ENCODE measurements at places on chromosomes 2 and 18. TPM values are rescaled to one million over a fixed set of nuclear protein-coding genes. Genes with fewer than 3 reads are reported as not detected.
A peak's percentile ranks its signal among the peaks of the same experiment; 100 is the strongest.

Gene AMER3
- not detected for total RNA-seq

Gene DSG4
- not detected for total RNA-seq

Gene SAG
- total RNA-seq = not detected

Gene RAB6C
- not detected for total RNA-seq

Gene MEP1B
- not detected for total RNA-seq

Gene REL
- 4.3 TPM for total RNA-seq

Gene TMEM247
- total RNA-seq = not detected

Gene ANKRD30B
- not detected for total RNA-seq

DNA sequence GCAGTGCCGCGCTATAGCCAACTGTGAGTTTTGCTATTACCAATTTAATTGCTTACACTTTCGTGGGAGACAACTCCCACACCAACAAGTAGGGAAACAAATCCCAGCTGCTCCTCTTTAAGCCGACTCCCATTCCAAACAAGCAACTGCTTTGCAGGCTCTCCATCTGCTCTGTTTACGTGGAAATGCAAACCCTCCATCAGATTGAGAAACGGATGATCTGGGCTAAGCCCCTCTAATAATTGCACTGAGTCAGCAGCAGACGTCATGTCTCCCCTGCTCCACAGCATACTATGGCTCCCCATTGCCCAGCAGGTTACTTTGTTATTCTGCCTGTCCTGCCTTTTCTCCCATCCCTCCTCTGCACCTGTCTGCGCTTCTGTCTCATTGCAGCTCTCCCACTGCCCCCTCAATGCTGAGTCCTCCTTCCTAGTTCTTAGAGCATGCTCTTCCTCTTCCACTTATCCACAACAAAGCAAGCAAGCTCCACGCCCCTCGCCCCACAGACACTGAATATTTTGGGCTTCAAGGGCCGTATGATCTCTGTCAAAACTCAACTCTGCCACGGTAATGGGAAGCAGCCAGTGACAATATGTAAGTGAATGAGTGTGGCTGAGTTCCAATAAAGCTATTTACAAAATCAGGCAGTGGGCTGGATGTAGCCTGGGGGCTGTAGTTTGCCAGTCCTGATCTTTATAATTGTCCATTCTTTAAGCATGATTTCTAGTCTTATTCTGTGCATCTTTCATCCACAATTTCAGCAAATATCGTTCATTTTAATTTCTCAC, 39.5 kb upstream of the ARL4C start:
- H3K4me1 ChIP-seq = no peaks in the 10 kb centered on the region
- no peak for DNase-seq
- H3K4me3 ChIP-seq = no peak overlapping the region
- no peaks in the 10 kb centered on the region for H3K36me3 ChIP-seq
- H3K27ac ChIP-seq = no peak overlapping the region

- H3K27ac ChIP-seq = peak overlapping the region; percentile 100
- no peaks in the 10 kb centered on the region for H3K27me3 ChIP-seq
- no peak overlapping the region for H3K4me3 ChIP-seq
- H3K4me1 ChIP-seq = peaks cover 17% of the 10 kb centered on the region
- DNase-seq = peak; percentile 100
These were observed 129.8 kb upstream of the TANK start for GRCh38 chr2:161030260-161031063.

DNA sequence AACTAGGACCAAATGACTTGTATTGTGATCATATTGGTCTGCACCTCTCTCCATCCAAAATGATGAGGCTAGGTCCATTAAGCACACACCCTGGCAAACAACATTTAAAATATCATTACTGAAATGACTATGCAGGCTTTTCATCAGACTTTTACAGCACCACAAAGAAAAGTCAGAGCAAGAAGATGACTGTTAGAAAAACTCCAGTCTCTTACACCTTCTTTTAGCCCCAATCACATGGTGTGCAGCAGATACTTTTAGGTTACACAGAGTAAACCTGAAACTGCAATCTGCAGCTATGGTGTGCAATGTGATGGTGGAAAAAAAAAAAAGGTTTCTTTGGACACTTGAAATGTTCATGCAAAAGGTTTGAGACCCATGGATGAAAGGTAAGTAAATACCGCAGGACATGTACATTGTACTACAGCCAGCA, 5.4 kb upstream of the POLI start:
- no peak overlapping the region for H3K4me3 ChIP-seq
- H3K27me3 ChIP-seq = no peaks in the 10 kb centered on the region
- no peak for DNase-seq
- no peak overlapping the region for H3K27ac ChIP-seq
- H3K36me3 ChIP-seq = no peaks in the 10 kb centered on the region

GRCh38 chr18:44741085-44741484, 60.4 kb downstream of the SETBP1 start:
- H3K4me3 ChIP-seq = no peak overlapping the region
- no peak for DNase-seq
- H3K27ac ChIP-seq = no peak overlapping the region
- H3K4me1 ChIP-seq = no peaks in the 10 kb centered on the region
- peaks cover 4% of the 10 kb centered on the region for H3K27me3 ChIP-seq

GRCh38 chr2:156309167-156309566, 23.4 kb downstream of the NR4A2 start:
- H3K4me1 ChIP-seq = no peaks in the 10 kb centered on the region
- no peak for DNase-seq
- H3K27ac ChIP-seq = no peak overlapping the region
- no peaks in the 10 kb centered on the region for H3K36me3 ChIP-seq
- H3K27me3 ChIP-seq = no peaks in the 10 kb centered on the region

DNA sequence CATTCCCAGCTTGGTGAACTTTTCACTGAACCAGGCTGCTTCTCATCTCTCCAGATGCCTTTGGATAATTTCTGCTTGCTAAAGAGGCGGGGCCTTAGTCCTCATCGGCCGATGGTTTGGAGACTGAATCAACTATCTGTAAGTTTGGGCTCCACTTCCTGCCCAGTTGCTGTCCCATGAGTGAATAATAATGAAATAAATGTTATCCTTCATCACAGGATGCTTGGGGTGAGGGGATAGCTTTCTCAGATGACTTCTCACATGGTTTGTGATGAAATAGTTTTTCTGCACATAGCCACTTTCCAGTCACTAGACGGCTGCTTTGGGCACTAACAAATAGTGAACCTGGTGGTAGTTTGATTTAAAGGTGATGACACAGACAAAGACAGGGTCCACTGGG, 376.6 kb upstream of the TRIB2 start:
- no peak overlapping the region for H3K4me3 ChIP-seq
- no peaks in the 10 kb centered on the region for H3K27me3 ChIP-seq
- H3K4me1 ChIP-seq = peaks cover 3% of the 10 kb centered on the region

- DNase-seq = peak; percentile 96
- no peaks in the 10 kb centered on the region for H3K36me3 ChIP-seq
- no peaks in the 10 kb centered on the region for H3K27me3 ChIP-seq
- no peak overlapping the region for H3K27ac ChIP-seq
- H3K4me3 ChIP-seq = no peak overlapping the region
- H3K4me1 ChIP-seq = no peaks in the 10 kb centered on the region
These were observed 215.5 kb upstream of the CWC22 start for GRCh38 chr2:180222644-180223043.

GRCh38 chr2:29587402-29588190, 333.8 kb downstream of the ALK start:
- H3K4me3 ChIP-seq = no peak overlapping the region
- no peaks in the 10 kb centered on the region for H3K36me3 ChIP-seq
- H3K27ac ChIP-seq = no peak overlapping the region

GRCh38 chr2:74020702-74021406, 36.1 kb downstream of the TET3 start:
- DNase-seq = no peak
- no peak overlapping the region for H3K27ac ChIP-seq
- H3K36me3 ChIP-seq = no peaks in the 10 kb centered on the region

DNA sequence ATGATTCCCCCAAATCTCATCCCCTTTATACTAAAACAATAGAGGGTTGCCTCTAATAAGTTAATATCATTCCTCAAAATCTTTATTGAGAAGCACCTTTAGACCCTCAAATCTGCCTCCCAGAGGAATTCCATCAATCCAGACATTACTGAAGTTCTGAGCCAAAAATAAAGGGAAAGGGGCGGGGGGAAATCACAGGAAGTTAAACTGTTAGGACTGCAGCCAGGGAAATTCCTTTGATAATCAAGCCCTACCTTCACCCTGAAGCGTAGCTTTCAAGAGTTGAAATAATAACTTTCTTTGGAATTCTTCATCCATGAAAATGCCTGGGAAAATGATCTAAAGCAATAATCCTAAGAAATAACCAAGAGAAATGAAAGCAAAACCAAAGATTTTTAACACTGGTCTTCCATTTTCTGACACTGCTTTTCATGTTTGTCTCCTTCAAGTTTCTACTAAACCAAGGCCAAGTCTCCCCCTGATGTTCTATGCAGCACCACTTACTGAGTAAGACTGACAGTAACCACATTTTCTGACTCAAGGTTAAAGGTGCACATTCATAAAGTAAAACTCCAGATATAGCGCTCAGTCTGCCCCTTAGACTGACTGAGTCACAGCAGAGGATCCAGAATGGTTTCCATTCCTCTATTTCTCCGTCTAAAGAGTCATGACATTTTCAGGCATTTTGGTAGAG, 78.2 kb downstream of the TCF4 start:
- H3K27me3 ChIP-seq = no peaks in the 10 kb centered on the region
- H3K4me3 ChIP-seq = peak overlapping the region; percentile 34
- H3K27ac ChIP-seq = peak overlapping the region; percentile 46
- peak; percentile 95 for DNase-seq
- peaks cover 10% of the 10 kb centered on the region for H3K4me1 ChIP-seq
- no peaks in the 10 kb centered on the region for H3K36me3 ChIP-seq

GRCh38 chr2:138421315-138421970, 80.1 kb upstream of the SPOPL start:
- DNase-seq = peak; percentile 13
- no peak overlapping the region for H3K27ac ChIP-seq
- H3K27me3 ChIP-seq = no peaks in the 10 kb centered on the region
- H3K4me1 ChIP-seq = no peaks in the 10 kb centered on the region
- H3K36me3 ChIP-seq = no peaks in the 10 kb centered on the region

DNA sequence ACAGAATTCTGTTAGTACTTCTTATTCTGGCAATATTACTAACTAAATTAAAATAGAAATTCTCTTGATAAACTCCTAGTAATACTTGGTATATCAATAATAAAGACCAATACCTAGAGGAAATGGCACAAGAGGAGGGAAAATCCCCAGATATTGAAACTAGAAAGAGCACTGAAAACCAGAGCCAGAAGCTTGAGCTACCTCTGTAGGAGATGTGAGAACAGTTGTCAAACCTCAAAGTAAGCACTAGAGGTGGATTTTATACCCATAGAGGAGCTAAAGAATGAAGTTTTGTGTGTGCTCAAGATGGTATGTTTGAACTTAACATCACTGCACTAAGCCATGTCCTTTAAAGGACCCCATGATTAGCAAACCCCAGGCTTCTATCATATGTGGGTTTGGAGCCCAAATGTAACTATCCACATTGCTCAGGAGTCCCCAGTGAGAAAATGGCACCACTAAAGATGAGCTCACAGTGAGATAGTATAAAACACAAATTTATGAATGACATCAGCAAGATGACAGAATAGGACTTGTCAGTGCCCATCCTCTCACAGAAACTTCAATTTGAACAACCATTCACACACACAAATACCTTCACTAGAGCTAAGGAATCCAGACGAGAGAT, 122.1 kb downstream of the PKP4 start:
- no peak overlapping the region for H3K27ac ChIP-seq
- peaks cover 2% of the 10 kb centered on the region for H3K4me1 ChIP-seq
- no peak overlapping the region for H3K4me3 ChIP-seq
- no peak for DNase-seq
- no peaks in the 10 kb centered on the region for H3K27me3 ChIP-seq
- 0 out of 2 replicates have a peak, but pooled peaks cover 3% of the 10 kb centered on the region for H3K36me3 ChIP-seq

DNA sequence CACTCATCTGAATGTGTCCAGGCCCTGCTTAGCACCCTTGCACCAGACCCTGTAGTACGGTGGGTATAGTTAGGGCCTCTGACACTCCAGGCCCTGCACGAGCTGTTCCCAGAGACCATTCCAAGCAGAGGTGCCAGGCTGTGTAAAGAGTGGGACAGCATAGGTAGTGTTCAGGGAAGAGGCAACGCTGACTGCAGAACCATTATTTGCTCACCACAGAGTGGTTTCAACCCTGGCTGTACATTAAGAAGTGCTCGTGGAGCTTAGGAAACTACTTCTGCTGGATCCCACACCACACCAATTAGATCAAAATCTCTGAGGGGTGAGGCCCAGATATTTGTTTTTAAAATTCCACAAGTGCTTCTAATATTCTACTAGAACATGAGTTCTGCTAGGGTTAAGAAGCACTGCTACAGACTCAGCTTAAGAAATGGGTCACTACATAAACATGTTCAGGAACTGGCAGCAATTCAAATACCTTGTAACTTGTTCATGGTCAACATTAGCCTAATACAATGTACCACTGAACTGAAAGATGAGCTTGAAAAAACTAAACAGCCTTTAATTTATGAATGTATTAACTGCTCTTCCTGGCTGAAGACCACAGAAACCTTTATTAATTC, 183.0 kb downstream of the MYO5B start:
- H3K27me3 ChIP-seq = peaks cover 4% of the 10 kb centered on the region
- peaks cover 6% of the 10 kb centered on the region for H3K4me1 ChIP-seq
- H3K36me3 ChIP-seq = no peaks in the 10 kb centered on the region
- no peak overlapping the region for H3K4me3 ChIP-seq

- no peak overlapping the region for H3K27ac ChIP-seq
- no peaks in the 10 kb centered on the region for H3K4me1 ChIP-seq
- H3K4me3 ChIP-seq = no peak overlapping the region
- no peaks in the 10 kb centered on the region for H3K36me3 ChIP-seq
- no peak for DNase-seq
These were observed 504.4 kb downstream of the RIT2 start for GRCh38 chr18:42611134-42611533.

DNA sequence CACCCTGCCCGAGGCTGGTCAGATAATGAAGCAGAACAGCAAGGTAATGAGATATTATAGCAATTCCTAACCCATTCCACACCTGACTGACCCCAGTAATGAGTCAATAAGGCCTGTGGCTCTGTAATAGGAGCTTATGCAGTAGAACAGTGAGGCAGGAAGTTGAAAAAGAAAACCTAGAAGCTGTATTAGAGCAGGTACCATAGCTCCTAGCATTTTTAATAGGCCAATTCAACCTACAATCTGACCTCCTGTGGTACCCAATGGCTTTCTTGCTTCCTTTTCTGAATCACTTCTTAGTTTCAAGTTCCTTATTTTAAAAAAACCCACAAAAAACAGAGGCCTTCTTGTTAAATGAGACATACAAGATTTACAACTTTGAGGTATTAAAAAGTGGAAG, 43.6 kb upstream of the MAP2 start:
- H3K4me1 ChIP-seq = no peaks in the 10 kb centered on the region
- no peaks in the 10 kb centered on the region for H3K36me3 ChIP-seq

Measured in IMR-90 (cell line).